ENCODE measurements at places on chromosomes 7 and 10. TPM values are rescaled to one million over a fixed set of nuclear protein-coding genes. Genes with fewer than 3 reads are reported as not detected.

GRCh38 chr10:60315311-60315710 is 74.4 kb downstream of the ANK3 start:
- DNase-seq: no peak

DNA sequence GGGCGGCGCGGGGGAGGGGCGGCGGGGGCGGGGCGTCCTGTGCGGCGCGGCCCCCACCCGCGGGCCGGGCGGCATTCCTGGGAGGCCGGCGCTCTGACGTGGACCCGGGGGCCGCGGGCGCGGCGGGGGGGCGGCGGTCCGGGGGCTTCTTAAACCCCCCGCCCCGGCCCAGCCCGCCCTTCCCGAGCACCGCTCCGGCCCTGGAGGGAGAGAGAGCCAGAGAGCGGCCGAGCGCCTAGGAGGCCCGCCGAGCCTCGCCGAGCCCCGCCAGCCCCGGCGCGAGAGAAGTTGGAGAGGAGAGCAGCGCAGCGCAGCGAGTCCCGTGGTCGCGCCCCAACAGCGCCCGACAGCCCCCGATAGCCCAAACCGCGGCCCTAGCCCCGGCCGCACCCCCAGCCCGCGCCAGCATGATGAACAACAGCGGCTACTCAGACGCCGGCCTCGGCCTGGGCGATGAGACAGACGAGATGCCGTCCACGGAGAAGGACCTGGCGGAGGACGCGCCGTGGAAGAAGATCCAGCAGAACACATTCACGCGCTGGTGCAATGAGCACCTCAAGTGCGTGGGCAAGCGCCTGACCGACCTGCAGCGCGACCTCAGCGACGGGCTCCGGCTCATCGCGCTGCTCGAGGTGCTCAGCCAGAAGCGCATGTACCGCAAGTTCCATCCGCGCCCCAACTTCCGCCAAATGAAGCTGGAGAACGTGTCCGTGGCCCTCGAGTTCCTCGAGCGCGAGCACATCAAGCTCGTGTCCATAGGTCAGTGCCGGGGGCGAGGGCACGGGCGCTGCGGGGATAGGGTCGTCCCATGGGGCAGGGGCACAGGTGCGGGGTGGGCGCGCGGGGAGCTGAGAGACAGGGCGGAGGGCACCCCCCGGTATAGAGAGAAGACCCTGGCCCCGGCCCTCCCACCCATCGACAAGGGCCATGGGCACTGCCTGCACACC is at the start of gene FLNC:
TSS of gene FLNC (plus strand) at position 176 of the 947 bp plus-strand sequence. CDS start at position 408, 232 bp downstream.
- DNase-seq: peak; percentile 80

DNA sequence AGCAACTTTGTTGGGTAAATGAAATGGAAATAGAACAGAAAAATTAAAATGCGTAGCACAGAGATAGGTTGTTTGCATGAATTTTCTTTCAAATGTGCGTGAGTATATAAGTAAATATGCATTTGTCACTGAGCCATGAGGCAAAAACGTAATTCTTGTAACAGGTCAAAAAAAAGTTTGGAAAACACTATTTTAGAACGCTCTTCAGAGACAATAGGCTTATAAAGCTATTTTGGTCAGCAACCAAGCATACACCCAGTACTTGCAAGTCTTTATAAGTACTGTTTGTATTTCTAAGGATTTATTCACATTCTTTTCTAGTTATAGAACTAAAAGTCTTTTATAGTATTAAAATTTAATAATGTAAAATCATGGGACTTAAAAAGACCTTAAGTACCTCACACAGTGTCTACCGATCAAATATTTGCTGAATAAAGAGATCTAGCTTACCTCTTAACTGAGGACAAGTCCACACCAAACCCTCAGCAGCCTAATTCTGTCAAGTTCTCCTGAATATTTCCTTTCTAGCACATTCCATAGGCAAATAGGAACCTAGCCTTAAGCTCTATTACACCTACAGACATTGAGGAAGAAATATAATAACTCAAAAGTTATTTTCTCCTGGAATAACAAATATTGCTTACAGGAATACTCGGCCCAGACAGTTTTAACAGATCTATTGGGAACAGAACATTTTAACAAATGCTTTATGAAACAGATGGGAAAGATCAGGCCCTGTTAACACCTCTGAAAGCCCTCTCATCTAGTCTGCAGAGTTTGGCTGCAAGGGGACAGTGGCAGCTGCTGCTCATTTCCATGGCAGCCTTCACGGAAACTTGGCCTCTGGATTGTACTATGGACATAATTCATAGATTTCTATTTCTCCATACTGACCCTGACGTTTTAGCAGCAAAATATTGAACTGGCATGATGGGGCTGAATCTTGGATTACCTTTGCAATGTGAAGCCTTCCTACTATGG is 8.8 kb downstream of the CRPPA start:
- DNase-seq: no peak

GRCh38 chr7:94943134-94943533 is 35.7 kb downstream of the PPP1R9A start:
- DNase-seq: no peak

DNA sequence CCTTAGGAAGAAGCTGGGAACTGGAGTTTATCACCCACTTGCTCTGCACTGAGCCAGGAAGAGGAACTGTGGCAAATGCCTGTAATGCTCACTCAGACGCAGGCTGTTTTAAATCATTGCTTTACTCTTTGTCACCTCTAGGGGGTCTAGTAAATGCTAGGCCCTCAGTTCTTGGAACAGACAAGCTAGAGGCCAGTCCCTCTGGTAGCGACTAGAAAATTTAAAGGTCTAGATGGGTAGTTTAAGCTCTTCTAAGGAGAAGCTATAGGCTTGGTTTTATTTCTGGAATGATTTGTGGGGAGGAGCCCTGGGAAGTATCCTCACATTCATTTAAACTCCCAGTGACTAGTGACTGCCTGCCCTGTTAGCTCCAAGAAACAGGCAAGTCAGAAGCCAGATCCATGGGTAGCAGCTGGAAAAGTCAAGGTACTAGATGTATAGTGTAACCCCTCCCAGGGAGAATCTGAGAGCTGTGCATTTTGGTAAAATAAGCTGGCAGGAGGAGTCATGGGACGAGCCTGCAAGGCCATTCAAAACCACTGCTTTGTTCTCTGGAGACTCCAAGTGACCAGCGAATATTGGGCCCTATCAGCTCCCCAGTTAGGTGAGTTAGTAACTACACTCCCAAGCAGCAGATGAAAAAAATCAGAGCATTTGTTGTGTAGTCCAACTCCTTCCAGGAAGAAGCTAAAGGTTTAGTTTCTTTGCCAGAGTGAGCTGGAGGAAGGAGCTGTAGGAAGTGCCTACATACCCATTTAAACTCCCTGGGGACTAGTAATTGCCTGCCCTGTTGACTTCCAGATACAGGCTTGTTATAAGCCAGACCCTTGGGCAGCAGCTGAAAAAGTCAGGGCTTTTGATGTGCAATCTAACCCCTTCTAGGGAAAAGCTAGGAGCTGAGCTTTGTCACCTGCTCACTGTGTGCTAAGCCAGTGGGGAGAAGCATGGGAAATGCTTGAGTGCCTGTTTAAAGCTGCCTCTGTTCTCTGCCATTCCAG is 68.9 kb downstream of the DYNC1I1 start:
- DNase-seq: no peak

DNA sequence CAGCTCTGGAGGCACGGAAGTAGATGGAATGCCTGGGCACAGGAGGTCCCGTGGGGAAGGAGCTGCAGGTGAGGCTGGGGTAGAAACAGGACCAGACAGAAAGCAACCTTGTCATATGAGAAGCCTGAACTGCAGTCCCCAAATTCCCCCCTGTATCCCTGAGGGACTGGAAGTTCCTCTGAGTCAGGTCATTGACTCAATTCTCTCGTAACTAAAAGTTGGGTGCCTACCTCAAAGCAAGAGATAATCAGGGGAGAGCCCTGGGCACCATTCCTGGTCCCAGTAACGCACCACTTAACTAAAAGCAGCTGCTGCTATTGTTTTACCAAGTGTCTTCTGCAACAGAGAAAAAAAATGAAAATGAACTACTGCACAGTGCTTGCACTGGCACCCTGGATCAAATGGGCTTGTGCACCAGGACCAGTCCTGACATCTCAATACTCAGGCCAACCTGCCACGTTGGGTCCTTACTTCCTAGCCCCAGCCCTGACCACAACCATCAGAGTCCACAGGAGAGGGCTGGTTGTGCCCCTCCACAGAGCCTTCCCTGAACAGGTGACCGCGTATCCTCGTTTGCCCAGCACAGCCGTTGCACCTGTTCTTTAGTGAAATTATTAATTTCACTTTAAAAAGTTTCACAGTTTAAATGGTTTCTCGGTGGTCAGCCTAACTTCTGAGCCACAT is 79.3 kb downstream of the GRID1 start:
- DNase-seq: no peak

- DNase-seq: no peak
These were observed 212.8 kb downstream of the MAD1L1 start for GRCh38 chr7:2019711-2020511.

GRCh38 chr7:24898691-24899090 is 81.3 kb downstream of the OSBPL3 start:
- DNase-seq: no peak

GRCh38 chr7:20474249-20474648 is 141.2 kb upstream of the ABCB5 start:
- no peak for DNase-seq

- DNase-seq: no peak
These were observed 5.9 kb downstream of the SEMA3E start for GRCh38 chr7:83643012-83643411.

- DNase-seq: no peak
These were observed 127.7 kb upstream of the AOAH start for GRCh38 chr7:36852017-36852416.

GRCh38 chr7:111264111-111264868 is 173.4 kb downstream of the LRRN3 start:
- DNase-seq: no peak

- no peak for DNase-seq
These were observed 32.3 kb downstream of the OAT start for GRCh38 chr10:124386186-124387077.

DNA sequence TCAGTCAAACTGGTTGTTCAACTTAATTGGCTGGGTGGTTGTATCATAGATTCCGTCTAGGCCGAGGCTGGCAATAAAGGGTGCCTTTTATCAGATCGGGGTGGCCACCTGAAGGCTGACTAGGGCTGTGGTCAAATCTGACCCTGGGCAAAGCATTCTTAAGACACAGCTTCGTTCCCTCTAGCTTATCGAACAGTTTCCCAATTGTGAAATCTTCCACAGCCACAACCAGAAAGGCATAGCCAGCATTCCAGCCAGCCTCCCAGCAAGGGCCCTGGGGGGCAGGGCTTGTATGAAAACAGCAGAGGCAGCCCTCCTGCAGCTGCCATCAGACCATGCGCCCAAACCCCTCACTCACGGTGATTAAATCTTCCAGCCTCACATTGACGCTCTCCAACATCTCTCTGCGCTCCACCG is 42.5 kb upstream of the TMEM213 start:
- no peak for DNase-seq

DNA sequence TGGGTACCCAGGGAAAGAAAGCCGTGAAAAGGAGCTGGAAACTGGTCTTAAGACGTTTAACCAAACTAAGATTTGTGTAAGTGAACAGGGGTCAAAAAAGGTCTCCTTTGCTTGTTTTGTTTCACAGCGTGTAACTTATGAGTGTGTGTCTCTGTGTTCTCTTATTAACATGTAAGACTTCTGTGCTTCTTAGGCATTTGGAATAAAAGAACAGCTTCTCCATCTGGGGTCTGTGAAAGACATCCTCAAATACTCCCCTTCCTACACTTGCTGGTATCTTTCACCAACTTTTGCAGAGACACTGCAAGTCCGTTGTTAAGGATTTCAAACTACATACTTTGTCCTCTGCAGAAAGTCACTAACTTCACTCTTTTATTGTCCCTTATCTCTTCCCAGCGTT is 615 bp upstream of the NEUROD6 start:
- DNase-seq: no peak

GRCh38 chr10:30359373-30360206 is 10.5 kb upstream of the MTPAP start:
- DNase-seq: peak; percentile 56

- DNase-seq: no peak
These were observed 21.1 kb upstream of the ARMC3 start for GRCh38 chr10:22906767-22907166.

DNA sequence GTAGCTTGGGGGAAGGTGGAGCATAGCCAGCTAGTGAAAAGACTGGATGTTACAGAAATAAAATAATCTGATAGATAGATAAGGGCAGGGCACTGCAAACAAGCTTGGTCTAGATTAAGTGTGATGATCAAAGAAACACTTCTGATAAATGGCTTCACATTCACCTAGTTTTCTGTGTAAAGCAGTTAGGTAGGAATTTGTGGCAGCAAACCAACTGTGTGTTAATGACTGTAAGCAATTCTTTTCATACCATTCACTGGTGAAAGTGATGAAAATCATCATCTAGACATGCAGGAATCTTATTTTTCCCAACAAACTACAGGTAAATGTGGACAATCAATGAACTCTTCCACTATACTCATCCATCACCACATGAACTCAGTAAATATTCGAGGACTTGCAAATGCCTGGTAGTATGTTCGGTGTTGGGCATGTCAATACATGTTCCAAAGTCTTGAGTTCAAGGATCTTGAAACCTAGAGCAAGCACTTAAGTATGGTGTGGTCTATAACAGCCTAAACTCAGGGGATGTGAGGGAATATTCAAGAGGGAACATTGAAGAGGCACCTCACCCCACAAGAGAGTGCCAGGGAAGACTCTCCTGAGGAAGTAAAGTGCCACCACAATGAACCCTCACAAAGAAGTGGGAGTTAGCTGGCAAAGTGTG is 20.5 kb downstream of the PON3 start:
- DNase-seq: no peak

GRCh38 chr10:8049865-8050555 is 4.5 kb upstream of the GATA3 start:
- DNase-seq: no peak

GRCh38 chr10:84924131-84924530 is 595.7 kb downstream of the CCSER2 start:
- no peak for DNase-seq

DNA sequence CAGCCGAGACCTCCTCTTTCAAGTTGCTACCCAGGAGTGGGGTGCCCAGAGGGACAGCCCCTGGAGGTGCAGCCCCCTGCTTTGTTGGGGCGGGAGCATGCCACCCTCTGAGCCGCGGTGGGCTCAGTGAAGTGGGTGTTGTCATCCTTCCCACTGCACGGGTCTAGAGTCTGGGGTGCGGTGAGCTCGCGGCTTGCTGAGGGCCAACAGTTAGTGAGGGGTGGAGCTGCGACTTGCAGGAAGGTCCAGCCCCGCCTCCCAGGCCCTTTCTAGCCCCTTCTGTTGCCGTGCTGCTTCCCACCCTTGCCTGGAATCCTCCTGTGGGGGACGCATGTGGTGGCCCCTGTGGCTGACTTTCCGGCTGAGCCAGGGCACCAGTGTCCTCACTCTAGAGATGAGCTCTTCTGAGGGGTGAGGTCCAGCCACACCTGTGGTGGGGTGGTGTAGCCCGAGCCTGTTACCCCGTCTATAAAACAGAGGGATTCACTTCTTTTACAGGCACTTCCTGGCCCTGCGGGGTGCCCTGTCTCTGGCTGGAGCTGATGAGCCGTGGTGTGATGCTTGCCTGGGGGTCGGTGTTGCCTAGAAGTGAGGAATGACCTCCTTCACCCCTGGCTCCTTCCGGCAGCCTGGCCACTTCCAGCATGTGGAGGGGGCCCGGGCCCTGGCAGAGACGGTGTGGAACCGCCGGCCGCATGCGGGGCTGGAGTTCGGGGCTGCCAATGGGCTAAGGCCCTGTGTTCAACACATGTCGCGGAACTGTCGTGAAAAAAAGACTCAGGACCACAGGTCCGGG is 127.9 kb downstream of the FAM53B start:
- DNase-seq: no peak

Gene TAS2R41
- not detected for total RNA-seq

Gene ETV1
- total RNA-seq: 2.8 TPM

Gene ADAM22
- 5.0 TPM for total RNA-seq

Gene POLR2J2
- total RNA-seq: 8.7 TPM

Gene DNAH11
- 44.3 TPM for total RNA-seq

Gene CRYGN
- not detected for total RNA-seq

Gene MET
- 33.9 TPM for total RNA-seq

Gene CALML3
- not detected for total RNA-seq

Gene HOXA6
- 1.9 TPM for total RNA-seq

Gene ZNF239
- total RNA-seq: 2.9 TPM

Gene PDZD7
- total RNA-seq: 0.74 TPM

Measured in ovary (tissue), 10 donors.